GF-D8 (cell line): ENCODE measurements at places on chromosomes 2 and 18.

GRCh38 chr2:15316370-15316814 lies 244.7 kb downstream of the NBAS start:
- DNase-seq = no peak

DNA sequence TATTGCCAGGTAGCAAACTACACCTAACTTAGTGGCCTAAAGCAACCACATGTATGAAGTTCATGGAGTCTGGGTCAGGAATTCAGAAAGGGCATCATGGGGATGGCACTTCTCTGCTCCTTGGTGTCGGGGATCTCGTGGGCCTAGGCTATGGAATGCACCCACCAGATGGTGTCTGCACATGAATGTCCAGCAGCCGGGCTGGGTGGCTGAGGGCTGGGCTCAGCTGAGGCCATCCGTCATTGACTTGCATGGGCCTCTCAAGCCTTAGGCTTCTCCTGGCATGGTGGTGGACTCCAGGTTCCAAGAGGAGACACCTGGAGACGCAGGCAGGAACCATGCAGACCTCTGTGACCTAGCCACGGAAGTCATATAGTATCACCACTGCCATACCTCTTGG lies 26.0 kb upstream of the RPL31 start:
- no peak for DNase-seq

DNA sequence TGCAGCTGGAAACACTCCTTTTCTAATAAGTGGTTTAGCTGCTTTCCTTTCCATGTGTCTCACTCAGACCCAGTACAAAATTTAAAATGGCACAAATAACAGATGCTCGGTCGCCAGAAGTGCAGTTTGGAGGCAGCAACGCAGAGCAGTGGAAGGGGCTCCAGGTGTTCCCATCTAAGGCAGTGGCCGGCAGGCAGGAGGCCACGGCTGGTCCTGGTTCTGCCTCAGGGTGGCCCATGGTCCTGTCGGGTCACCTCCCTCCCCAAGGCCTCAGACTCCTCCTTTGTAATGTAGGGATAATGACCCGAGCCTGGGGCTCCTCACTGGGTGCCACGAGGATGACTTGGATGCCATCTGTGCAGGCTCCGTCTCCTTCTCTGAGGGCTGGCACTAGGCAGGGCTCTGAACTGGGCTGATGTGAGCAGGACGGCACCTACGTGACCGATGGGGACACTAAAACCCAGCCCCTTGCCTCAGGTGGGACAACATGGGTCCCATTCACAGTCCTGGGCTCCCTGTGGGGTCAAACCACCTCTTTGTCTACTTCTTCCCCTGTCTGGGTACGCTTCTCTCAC lies 80.9 kb upstream of the SLC66A3 start:
- DNase-seq = no peak

DNA sequence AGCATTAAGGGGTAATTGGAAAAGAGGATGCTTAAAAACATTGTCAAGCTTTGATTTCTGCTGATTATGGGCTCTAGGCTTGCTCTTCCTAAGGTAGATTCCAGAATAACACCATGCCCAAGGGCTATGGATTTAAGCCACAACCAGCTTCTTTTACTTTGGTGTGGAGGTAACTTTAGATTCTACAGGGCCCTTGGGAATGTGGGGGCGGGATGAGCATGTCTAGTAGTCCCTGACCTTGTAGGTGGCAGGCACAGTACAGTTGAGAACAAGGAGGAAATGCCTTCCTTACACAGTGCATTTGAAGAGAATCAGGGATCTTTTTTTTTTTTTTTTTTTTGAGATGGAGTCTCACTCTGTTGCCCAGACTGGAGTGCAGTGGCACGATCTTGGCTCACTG lies 364.2 kb downstream of the NYAP2 start:
- no peak for DNase-seq

DNA sequence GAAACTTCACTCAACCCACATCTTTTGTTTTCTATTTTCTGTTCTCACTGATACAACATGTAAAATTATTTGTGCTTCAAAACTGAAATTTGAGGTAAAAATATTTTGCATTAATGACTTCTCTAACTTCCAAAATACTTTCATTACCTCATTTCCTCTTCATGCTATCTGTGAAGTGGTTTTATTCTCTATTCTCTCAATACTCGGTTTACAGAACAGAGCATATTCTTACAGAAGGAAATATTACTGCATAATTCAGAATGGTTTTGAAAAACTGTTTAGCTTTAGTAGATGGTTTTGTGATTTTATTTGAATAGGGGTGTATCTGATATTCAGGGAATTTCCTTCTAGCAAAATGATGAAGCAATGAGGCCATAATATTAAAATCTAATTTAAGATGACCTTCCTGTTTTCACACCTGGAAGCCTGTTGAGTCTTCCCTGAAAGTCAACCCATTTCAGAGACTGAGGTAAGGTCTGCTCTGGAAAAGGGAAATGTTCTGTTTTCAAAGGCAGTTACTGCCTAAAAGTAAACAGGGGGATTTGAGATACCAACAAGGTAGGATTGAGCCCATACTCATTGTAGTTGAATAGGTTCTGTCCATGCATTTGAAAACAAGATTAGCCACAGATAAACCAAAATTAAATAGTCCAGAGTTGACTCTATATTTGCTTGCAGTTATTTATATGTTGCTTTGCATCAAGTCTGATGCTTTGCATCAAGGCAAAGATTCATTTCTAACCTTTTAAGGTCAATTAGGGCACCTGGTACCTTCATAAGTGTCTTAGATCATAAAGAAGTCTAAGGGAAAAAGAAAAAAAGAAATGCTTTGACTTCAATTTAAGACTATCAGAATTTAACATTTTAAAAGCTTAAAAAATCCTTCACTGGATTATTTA lies 50.8 kb upstream of the PEX13 start:
- no peak for DNase-seq

GRCh38 chr18:45852631-45853030 lies 27.2 kb downstream of the SIGLEC15 start:
- DNase-seq = no peak

GRCh38 chr2:203675086-203675485 lies 31.4 kb upstream of the CD28 start:
- DNase-seq = no peak

GRCh38 chr2:203341741-203342310 lies 13.6 kb downstream of the ABI2 start:
- no peak for DNase-seq

DNA sequence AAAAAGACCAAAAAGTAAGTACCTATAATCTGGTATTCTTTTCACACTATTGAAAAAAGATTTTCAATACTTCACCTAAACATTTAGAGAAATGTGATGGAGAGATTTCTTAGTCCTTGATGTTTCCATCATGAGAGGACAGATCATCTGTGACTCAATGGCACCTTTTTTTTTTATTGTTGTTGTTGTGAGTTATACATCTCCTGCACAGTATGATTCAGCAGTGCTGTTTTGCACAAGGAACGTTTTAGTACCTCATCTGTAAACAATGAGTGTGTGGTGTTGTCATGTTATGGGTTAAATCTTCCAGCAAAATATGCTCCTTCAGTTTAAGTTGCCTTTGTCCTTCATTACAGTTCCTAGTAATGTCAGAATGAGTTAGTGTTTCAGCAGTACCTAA lies 2.2 kb downstream of the KIAA1328 start:
- no peak for DNase-seq

- no peak for DNase-seq
Observed at GRCh38 chr2:1598041-1598710, 146.1 kb downstream of the PXDN start.

- peak; percentile 20 for DNase-seq
Observed at GRCh38 chr2:129813404-129813803, 166.1 kb upstream of the RAB6C start.

- DNase-seq = no peak
Observed at GRCh38 chr2:234914371-234915154, 37.3 kb upstream of the SH3BP4 start.

DNA sequence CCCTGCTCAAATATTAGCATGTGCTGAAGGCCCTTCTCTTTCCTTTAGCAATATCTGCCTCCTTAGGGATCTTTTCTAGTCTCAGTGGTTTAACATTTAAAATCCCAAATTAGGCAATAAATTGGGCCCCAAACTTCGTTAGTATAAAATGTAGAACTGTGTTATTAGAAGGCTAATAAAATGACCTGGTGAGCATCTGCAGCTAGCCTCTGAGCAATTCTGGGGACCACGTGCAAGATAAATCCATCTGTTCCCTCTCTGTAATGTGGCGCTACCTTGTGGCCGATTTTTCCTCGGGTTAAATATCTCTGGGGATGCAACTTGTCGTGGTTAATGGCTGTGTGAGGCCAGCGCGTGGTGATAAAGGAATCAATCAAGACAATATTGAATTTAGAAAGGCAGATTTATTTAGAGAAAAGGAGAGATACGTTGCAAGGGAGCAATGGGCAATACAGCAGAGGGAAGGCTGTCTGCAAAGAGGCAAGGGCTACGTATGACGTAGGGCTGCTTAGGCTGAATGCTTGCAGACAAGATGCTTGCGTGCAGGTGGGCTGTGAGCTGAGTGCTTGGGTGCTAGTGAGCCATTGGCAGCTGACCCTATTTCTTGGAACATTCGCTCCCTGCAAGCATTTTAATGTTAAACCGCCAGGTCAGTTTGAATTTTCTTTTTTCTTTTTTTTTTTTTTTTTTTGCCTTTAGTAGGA lies 18.5 kb upstream of the IL36G start:
- DNase-seq = no peak

DNA sequence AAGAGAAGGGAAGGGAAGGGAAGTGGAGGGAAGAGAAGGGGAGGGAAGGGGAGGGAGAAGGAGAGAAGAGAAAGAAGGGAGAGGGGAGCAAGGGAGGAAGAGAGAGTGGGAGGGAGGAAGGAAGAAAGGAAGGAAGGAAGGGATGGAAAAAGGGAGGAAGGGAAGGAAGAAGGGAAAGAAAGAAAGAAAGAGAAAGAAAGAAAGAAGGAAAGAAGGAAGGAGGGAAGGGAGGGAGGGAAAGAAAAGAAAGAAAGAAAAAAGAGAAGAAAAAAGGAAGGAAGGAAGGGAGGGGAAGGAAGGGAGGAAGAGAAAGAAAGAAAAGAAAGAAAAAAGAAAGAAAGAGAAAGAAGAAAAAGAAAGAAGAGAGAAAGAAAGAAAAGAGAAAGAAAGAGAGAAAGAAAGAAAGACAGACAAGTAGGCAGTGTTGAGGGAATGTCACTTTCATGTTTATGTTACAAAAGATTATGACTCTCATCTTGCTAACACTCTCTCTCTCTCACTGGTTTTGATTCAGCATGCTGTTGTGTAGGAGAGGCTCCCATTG lies 58.0 kb upstream of the ZNF804A start:
- no peak for DNase-seq

DNA sequence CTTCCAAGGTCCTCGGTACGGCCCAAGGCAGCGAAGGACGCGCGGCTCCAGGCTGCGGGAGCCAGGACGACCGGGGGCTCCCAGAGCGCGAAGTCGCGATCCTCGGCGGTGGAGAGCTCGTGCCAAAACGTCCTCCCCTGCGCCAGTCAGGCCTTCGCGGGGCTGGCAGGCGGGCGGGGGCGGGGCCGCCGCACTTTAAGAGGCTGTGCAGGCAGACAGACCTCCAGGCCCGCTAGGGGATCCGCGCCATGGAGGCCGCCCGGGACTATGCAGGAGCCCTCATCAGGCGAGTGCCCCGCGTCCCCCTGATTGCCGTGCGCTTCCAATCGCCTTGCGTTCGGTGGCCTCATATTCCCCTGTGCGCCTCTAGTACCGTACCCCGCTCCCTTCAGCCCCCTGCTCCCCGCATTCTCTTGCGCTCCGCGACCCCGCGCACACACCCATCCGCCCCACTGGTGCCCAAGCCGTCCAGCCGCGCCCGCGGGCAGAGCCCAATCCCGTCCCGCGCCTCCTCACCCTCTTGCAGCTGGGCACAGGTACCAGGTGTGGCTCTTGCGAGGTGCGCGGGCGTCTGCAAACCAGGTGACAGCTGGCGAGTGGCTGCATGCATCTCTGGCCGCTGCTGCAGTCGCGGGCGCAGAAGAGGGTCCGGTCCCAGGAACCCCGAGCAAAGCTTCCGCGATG lies at the start of gene CIDEA:
CIDEA (plus strand) TSS at position 226 of the 684 bp plus-strand sequence; CDS start at position 249, 23 bp downstream.
- no peak for DNase-seq

DNA sequence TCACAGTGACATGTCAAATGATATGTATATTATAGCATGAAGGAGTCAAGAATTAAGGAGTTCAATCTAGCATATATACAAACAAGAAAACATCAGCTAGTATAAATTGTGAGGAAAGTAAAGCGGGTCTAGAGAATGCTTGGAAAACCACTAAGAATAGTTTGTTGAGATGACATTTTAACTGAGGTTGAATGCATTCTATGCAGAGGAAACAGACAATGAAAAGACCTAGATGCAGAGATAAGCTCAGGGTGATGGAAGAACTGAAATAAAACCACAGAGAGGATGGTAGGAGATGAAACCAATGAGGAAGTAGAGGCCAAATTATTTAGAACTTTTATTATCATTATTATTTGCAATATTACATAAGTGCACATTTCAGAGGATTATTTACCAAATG lies 803.6 kb upstream of the FANCL start:
- no peak for DNase-seq

GRCh38 chr2:83196225-83196624 lies 1262.9 kb downstream of the SUCLG1 start:
- peak; percentile 3 for DNase-seq

GRCh38 chr2:10526281-10527000 lies 78.3 kb upstream of the ODC1 start:
- DNase-seq = no peak

- DNase-seq = no peak
Observed at GRCh38 chr2:129331638-129332037, 647.8 kb upstream of the RAB6C start.

DNA sequence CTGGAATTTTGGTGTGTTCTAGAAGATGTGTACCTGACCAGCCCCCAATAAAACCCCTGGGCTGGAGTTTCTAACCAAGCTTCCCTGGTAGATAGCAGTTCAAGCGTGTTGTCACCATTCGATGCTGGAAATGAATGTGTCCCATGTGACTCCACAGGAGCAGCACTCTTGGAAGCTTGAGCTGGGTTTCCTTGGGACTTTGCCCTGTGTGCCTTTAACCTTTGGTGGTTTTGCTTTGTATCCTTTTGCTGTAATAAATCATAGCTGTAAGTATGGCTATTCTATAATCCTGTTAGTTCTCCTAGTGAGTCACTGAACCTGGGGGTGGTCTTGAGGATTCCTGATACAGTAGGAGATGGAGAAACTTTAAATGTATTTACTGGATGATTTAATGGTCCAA lies 65.2 kb downstream of the KLHL14 start:
- no peak for DNase-seq

- DNase-seq = no peak
Observed at GRCh38 chr18:5415665-5416064, 120.1 kb upstream of the ZBTB14 start.

DNA sequence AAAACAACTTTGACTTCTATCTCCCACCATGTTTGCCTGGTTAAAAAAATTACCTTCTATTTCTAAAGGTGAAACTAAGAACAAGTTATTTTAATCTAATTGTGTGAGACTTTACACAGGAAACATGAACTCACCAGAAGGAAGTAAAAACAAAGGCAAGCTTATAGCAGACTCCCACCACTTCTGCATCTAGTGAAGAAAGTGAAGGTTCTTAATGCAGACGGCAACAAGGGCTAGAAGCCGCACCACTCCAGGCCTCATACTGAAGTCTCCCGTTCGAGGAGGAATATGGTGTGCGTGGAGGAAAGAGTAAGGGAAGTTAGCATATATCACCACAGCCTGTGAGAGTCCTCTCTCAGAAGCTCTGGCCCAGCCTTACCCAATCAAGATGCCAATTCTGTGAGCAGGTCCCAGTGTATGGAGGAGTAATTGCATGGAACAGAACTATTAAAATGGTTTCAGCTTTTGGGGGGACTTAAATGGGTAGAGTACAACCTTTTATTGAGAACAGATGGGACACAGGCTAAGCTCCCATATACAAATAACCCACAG lies 958.7 kb downstream of the BCL11A start:
- DNase-seq = no peak
